Fibroblast of lung (primary cell): ENCODE measurements at places on chromosomes 11 and 22. TPM values are rescaled to one million over a fixed set of nuclear protein-coding genes. Genes with fewer than 3 reads are reported as not detected.

The OR52B6 gene
- total RNA-seq = not detected in 2 replicates

The SMC1B gene
- not detected in 2 replicates for total RNA-seq

The QSER1 gene
- total RNA-seq = 17.2 and 17.7 TPM in 2 replicates

The NPTXR gene
- 1.0 and 2.0 TPM in 2 replicates for total RNA-seq

DNA sequence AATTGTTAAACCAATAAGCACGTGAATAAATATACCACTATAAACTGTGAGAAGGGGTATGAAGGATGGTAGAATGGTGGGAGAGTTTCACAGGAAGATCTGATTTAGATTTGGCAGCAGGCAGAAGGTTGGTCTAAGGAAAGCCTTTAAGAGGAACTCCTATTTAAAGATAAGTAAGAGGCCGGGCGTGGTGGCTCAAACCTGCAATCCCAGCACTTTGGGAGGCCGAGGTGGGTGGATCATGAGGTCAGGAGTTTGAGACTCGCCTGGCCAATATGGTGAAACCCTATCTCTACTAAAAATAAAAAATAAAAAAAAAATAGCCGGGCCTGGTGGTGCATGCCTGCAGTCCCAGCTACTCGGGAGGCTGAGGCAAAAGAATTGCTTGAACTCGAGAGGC is 45.8 kb upstream of the CXCR5 start:
- DNase-seq = no peak

DNA sequence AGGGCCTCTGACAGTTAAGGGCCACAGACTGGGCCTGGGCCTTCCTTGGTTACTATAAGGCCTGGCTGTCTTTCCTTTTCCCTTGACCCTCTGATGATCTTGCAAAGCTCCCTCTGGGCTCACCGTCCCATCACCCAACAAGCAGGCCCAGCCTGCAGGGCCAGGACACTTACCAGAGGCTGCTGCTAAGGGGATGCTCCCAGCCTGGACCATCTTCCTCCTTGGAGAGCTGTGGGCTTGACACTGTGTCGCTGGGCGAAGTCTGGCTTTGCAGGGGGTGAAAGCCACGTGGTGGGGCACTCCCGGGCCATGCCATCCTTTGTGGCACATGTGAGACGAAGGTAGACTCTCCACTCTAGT is 3.9 kb downstream of the C11orf24 start:
- DNase-seq = no peak

DNA sequence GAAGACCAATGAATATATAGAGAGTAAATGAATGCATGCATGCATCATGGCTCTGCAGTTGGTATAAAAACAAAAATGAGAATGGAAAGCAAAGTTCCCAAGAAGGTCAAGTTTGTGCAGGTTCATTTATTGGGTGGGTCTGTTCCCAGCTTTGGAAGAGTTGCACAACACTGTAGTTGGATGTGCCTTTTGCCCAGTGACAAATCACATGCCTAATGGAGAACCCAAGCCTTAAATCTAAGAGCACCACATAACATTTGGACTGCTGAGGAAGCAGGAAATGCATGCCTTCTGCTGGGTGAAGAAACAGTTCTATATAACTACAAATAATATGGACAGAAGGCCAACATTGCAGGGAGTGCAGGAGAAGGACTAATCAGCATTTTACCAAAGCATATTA is 30.6 kb downstream of the PRCP start:
- DNase-seq = peak; percentile 73

DNA sequence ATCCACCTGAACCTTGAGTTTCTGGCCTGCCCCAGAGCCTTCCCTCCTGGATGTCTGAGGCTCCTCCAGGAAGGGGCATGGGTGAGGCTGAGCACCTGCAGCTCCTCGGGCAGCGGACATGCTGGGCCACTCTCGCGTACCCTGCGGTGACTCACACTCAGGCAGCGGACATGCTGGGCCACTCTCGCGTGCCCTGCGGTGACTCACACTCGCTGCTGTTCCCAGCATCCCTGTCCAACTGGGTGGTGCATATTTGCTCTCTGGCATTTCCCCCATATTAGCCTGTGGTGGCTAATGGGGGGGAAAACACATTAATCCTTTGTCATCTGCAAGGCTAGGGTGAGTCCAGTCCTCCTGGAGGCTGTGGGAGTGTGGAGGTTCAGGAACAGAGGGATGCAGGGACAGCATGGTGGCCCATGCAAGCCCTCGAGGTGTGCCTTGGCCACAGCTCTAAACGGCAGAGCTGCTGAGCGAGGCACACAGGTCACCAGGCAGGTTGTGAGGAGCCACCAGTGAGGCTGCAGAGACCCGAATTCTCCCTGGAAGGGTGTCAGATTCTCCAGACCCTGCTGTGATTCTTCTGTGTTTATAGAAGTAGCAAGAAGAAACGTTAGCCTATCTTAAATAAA is 728.1 kb downstream of the BRD1 start:
- no peak for DNase-seq

GRCh38 chr11:117851852-117852251 is 24.6 kb downstream of the FXYD6 start:
- DNase-seq = no peak
